CD4-positive, alpha-beta memory T cell (primary cell): ENCODE measurements at places on chromosomes 16 and 17.

GRCh38 chr17:65401561-65401960 lies 159.9 kb downstream of the AXIN2 start:
- no peak for DNase-seq

GRCh38 chr17:78134899-78135385 lies 4.4 kb downstream of the TMC8 start:
- no peak for DNase-seq

GRCh38 chr17:376936-377863 lies 24.6 kb upstream of the RPH3AL start:
- no peak for DNase-seq

GRCh38 chr16:73166947-73167550 lies 119.1 kb upstream of the ZFHX3 start:
- DNase-seq = no peak

GRCh38 chr17:40457369-40457768 lies 14.1 kb downstream of the IGFBP4 start:
- DNase-seq = no peak

DNA sequence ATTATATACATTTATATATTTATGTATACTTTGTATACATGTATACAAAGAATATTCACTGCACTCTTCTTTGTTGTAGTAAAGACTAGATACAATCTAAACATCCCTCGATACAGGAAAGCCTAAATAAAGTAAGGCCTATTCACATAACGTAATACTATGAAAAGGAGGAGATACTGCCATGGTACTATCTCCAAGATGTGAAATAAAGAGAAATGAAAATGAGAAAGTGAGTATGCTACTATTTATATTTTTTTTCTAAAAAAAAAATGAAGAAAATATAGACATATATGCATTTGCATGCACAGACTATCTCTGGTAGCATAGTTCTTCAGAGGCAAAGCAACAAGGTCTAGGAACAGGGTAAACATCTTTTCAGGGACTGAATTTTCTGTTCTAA lies 19.4 kb downstream of the CFDP1 start:
- DNase-seq = no peak
